HCT116 (cell line): ENCODE measurements at places on chromosomes 4 and X.
A peak's percentile ranks its signal among the peaks of the same experiment; 100 is the strongest.

DNA sequence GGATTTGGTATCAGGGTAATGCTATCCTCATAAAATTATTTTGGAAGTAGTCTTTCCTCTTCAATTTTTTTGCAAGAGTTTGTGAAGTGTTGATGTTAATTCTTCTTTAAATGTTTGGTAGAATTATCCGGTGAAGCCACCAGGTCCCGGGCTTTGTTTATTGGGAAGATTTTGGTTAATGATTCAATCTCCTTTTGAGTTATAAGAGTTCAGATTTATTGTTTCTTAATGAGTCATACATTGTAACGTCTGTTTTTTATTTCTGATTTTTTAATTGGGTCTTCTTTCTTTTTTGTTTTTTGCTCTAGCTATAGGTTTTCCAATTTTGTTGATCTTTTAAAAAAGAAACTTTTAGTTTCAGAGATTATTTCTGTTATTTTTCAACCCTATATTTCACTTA is 412.3 kb downstream of the PDGFC start:
- no peak for DNase-seq

- DNase-seq: no peak
Measured at GRCh38 chrX:137195991-137196390, 162.2 kb upstream of the GPR101 start.

DNA sequence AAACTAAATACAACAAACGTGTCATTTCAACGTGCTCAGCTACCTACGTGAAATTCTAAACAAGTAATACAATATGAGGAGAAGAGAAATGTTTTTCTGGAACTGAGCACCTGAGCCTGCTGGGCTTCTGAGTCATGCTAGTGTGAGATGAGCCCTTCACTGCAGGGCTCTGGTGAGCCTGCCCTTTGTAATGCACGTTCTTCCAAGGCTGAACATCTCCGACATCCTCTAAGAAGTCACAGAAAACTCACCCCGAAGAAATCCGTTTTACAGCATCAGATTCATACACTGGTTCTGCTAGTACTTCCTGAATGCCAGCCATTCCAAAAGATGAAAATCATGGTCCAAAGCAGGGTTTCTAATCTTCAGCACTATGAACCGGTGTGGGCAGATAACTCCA is 157.1 kb downstream of the AMELX start:
- no peak for DNase-seq

DNA sequence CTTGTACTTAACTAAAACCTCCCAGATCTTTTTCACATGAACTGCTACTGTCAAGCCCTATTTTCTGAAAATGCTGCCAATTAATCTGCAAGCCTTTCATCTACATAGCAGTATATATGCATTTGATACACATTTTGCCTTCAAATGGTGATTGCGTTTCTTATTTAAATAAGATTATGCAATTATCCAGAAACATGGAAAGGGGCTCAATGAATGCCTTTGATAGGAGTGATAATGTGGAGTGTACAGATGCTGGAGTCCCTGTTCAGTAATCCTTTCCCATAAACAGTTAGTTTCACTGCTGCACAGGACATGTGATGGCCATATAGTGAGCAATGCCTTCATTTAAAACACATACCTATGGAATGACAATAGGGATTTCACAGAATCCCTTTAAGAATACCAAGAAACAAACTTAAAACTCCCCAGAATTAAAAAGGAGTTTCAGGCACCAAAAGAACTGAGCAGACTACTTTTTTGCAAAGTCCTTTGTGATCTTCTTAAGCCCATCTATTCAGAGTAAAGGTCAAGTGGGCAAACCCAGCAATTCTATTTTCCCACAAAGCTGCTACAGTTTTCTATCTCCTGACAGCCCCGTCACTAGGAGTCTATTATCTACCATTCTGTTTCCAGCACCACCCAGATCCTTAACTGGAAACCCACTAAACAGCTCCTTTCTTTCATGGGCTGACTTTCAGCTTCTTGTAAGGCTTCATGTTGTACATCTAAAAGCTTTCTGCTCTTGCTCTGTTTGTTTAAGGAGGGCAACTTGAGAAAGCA is 120.3 kb downstream of the UNC5C start:
- no peak for DNase-seq

GRCh38 chr4:154332681-154333421 is 158.7 kb downstream of the DCHS2 start:
- no peak for DNase-seq

DNA sequence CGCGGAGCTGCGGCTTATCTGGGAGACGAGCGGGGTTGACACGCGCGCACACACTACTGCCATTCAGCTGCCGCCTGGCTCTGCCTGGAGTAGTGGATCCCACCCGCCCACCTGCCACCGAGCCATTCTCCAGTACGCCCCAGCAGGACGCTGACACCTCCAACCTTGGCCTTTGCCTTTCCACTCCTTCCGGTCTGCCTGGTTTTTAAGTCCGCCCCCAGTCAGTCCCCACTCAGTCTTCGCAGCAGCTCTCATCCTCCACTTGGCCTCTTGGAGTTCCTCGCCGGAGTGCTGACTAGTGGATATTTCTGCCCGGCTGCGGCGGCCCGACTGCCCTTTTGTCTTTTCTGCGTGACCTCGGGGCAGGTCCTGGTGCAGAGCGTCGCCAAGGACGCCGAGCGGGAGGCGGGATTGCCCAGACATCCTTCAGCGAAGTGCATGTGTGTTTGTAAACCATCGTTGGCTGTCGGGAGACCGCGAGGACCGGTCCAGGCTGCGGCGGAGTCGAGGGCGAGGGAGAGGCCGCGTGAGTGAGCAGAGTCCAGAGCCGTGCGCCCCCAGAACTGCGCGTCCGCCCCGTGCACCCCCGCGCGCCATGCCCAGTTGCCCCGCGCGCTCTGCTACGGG is 1.1 kb downstream of the SLIT2 start:
- DNase-seq: no peak

GRCh38 chr4:53589511-53589910 is 1.8 kb downstream of the LNX1 start:
- no peak for DNase-seq

GRCh38 chr4:7128644-7129043 is 60.8 kb upstream of the GRPEL1 start:
- no peak for DNase-seq

GRCh38 chrX:136635235-136635634 is 12.7 kb upstream of the CD40LG start:
- DNase-seq: no peak

GRCh38 chrX:46582325-46582724 is 8.8 kb downstream of the CHST7 start:
- DNase-seq: peak; percentile 28

DNA sequence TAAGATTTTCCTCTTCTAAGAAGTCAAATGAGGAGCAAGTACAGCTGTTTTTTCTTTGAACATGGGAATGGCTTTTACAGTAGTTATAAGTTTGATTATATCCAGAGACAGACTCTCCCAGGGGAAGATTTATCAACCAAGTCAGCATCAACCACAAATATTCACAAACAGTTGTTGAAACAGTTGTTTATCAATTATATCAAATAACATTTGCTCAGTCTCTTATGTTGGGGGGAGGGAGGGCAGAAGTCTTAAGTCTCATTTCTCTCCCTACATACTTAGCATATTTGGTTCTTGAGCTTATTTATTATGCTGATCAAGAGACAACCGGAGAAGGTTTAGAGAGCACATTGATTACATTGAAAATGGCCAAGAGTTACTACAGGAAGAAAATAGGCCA is 110.1 kb downstream of the FBXO8 start:
- DNase-seq: no peak

- DNase-seq: no peak
Measured at GRCh38 chr4:15942283-15942682, 3.7 kb upstream of the FGFBP1 start.

DNA sequence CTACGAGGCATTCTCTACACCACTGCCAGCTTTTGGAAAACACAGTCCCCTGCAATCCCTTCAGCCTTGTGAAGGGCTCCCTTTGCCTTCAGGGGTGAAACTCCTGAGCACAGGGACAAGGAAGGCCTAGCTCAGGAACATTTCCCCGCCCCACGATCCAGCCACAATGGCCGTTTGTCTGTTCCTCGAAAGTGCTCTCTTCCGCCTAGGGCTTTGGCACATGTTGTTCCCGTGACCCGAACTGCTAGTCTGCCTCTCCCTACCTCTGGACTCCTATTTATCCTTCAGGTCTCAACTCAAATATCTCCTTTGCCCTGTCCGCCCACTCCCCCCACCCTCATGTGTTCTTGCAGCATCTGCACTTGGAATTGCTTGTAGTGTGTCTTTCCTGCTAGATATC is 12.1 kb downstream of the FGD1 start:
- DNase-seq: no peak

DNA sequence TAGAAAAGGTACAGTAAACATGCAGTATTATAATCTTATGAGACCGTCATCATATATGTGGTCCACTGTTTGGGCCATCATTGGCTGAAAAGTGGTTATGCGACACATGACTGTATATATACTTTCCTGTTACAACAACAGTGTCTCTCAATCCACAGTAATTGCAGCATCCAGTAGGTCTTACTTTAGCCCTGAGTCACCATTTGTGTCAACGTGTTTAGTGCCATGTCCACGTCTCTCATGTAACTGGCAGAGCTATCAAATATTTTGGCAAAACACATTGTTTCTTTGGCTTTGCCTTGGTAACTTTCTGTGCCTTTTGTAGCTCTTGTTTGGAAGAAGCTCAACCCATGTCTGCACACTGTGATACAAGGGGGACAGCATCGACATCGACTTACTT is 73.8 kb downstream of the CD38 start:
- DNase-seq: no peak

DNA sequence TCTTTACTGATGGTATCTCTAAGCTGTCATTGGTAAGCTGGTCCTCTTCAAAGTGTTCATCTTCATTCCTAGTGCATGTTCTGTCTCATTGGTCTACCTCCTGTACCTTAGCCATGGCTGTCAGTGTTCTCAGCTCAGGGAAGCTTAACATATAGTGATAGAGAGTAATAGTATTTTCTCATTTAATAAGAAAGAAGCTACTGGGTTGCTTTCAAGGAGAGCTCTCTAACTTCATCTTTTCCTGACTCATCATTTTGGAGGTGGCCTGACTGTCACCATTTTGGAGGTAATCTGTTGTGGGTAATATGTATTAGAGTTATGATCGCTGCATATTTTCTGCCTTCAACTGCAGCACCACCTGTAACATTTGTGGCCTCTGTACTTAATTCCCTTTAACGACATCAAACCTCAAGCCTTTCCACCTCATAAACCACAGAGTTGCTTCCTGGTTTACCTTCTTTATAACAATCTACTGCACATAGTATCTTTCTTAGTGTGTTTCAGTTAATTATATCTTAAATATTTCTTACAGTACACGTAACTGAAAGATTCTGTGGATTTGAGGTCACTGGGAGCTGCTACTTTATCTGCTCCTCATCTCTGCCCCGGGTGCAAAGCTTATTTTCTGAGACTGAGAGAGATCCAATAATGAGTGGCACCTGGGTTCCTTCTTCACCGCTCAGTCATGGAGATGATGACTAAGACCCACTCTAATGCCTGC is 474.0 kb upstream of the TECRL start:
- DNase-seq: no peak

GRCh38 chr4:139629436-139630125 is 36.0 kb upstream of the MGST2 start:
- DNase-seq: no peak

DNA sequence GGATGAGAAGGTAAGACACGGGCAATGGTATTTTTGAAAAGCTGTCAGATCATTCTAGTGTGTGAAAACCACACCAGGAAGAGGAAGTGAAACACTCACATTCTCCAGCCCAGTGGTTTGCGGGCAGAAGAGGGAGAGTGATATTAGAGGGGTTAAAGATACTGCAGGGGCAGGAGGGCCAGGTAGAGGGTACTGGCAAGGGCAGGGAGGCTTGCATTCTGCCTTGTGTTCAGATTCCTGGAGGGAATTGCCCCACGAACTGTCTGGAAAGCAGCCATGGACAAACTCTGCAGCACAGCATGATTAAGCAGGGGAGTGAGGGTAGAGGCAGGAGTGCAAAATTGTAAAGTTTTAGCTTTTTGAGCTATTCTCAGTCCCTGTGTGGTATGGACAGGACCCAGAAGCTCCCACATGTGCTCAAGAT is 30.9 kb downstream of the NIPAL1 start:
- DNase-seq: no peak

GRCh38 chr4:25440478-25441030 is 63.5 kb downstream of the ANAPC4 start:
- no peak for DNase-seq

- DNase-seq: no peak
Measured at GRCh38 chr4:87144356-87144755, 76.1 kb downstream of the KLHL8 start.

GRCh38 chrX:53686151-53686885 is at the start of gene HUWE1:
Gene HUWE1 (minus strand): TSS chrX:53686719. CDS start chrX:53654107, 32,612 bp downstream.
- no peak for DNase-seq

GRCh38 chr4:139843641-139844040 is 178.0 kb downstream of the MGST2 start:
- DNase-seq: no peak

DNA sequence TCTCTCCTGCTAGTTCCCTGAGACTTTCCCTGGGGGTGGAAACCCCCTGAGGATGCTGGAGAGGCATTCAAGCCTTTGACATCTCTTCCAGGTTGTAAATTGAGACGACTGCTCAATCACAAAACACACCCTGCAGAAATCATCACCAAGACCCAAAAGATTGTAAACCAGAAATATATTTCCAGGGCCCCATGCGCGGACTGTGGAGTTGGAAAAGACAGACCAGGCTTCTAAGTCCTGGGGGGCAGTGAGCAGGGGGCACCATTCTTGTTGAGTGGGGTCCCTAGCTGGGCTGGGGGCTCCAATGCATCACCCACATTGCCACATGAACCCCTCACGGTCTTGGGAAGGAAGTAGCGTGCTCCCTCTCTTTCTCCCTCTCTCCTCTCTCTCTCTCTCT is 87.9 kb upstream of the C4orf50 start:
- DNase-seq: no peak

DNA sequence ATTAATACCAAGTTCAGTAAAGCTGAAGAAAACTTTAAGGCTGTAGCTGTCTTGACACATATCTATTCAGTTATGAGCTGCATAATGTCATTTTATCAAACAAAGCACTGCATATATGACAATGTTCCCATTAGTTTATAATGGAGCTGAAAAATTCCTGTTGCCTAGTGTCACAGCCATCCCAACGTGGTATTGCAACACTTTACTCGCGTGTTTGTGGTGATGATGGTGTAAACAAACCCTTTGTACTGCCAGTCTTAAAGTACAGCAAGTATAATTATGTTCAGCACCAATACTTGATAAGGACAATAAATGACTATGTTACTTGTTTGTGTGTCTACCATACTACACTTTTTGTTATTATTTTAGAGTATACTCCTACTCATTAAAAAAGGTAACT is 1415.6 kb upstream of the PCDH7 start:
- no peak for DNase-seq
